ENCODE measurements at places on chromosomes 12 and 14.
A peak's percentile ranks its signal among the peaks of the same experiment; 100 is the strongest.

DNA sequence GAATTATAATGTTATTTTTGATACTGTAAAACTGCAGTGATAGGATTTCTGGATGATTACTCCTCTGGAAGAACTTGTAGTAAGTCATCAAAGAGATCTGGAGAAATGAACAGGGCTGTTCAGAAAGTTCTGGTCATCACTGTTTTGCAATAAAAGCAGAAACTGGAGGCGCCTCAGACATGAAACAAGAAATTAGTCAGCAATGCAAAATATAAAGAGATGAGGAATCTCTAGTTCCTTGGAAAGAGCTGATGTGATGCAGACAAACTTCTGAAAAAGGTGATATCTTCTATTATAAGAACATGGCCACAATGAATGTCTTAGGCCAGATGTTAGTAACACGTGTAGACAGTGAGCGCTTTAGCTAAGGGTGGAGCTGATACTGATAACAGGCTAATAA, 9.5 kb downstream of the ACIN1 start:
- DNase-seq = no peak

DNA sequence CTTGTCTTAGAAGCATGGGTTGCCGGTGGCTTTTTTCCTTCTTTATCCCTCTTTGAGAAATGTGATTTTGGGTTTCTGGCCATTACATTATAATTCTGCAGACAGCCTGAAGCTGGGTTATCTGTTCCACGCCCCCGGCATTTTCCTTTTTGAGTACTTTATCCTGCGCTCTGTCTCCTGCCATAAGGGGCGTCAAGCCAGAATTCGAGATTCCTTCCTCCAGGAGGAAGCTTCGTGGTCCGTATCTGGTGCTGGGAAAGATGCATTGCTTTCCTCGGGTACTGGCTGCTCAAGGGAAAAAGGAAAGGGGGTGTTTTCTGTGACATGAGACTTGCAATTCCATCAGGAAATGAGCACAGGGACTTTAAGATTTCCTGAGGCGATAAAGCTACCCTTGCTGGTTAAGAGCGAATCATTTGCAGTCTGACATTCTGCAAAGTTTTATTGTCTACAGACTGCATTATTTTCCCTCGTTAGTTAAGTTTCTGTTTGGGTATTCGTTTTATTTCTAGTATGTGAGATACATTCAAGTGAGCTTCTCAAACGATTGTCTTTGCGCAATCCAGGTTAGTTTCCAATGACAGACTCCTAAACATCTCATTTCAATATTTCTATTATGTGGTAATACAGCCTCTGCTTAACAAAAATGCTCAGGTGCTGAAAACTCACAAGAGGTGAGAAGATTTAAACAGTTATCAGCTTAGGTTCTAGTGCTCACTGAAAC, 694 bp downstream of the AKAP5 start:
- no peak for DNase-seq

GRCh38 chr14:97381309-97381708, 584.1 kb downstream of the VRK1 start:
- DNase-seq = no peak

DNA sequence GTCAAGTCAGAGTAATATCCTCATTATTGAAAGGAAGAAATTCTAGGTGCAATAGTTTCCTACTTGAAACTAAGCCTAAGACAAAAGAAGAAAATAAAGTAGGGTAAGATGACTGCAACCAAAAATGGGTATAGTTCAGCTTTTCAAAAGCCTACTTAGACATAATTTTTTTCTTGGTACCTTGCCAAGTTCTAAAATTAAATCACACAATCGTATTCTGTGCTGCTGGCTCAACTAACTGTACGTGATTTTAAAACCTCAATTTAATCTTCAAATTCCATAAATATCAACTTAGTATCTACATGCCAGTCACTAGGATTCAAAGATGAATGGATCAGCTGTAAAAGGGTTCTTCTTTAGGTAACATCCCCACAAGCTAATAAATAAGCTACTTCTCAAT, 56.9 kb downstream of the SCAF11 start:
- DNase-seq = no peak

DNA sequence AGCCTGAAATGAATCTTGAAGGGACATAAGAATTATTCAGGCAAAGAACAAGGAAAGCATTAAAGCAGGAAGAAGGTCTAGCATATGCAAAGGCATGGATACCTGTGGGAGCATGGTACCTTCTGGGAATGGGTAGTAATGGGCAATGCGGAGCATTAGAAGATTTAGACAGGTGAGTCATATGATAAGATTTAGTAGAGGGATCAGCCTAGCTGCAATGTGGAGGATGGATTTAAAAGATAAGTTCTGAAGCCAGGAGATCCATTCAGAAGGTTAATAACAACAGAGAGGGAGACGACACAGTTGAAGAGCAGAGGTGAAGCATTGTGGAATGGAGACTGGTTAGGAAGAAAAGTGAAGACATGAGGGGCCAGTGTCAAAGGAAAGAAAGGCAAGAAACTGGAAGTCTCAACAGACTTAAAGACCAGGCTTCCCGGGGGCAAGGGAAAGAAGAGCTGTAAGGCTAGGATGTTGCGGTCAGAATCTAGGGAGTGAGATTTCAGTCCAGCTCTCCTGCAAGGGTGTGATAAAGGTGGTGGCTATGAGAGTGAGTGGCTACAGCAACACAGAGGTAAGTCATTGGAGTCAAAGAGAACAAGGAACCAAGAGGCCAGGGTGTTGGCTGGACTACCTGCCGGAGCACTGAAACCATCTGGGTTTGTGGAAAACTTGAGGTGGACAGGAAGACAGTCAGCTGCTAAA, 5.6 kb upstream of the STAT6 start:
- no peak for DNase-seq

GRCh38 chr12:52423661-52424500, 10.3 kb downstream of the KRT75 start:
- no peak for DNase-seq

GRCh38 chr12:13243516-13244070, 47.1 kb downstream of the EMP1 start:
- DNase-seq = no peak

- peak; percentile 5 for DNase-seq
Observed at GRCh38 chr12:108430245-108430644, 84.8 kb upstream of the FICD start.

- DNase-seq = no peak
Observed at GRCh38 chr12:19925841-19926240, 442.5 kb upstream of the PDE3A start.

DNA sequence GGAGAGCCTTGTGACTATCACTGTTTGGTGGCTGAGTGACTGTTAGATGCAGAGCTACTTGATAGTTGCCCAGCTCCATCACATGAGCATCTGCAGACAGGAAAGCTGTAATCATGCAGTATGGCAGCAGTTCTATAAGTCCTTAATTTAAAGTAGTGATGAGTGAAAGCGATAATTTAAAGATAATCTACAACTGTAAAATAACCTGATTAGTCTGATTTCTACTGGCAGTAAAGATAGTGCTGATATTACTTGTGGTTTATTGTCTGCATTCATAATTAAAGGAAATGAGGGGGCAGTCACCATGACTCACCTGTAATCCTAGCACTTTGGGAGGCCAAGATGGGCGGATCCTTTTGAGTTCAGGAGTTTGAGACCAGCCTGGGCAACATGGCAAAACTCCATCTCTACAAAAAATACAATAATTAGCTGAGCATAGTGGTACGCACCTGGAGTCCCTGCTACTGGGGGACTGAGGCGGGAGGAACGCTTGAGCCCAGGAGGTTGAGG, 41.2 kb upstream of the PLEKHD1 start:
- DNase-seq = no peak

DNA sequence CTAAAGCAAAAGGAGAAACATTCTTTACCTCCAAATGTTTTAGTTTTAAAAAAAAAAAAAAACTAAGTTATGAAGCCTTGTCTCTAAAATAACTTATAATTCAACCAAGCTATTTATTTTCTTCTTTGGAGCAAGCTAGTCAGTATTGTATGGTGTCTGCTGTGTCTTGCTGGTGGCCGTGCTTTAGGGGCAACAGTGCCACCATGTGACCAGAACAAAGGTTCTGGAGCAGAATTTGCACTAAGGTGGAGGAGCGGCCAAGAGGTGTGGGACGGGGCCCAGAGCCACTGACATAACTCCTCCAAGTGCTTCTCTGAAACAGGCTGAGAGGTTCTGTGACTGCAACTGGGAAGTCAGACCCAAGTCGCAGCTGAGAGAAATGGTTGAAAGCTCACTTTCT, 4.5 kb downstream of the FICD start:
- DNase-seq = no peak

- DNase-seq = no peak
Observed at GRCh38 chr12:19373586-19373985, 65.7 kb upstream of the AEBP2 start.

- no peak for DNase-seq
Observed at GRCh38 chr12:7844116-7844515, 28.6 kb downstream of the SLC2A14 start.

GRCh38 chr14:21068521-21069387, 1.4 kb upstream of the ARHGEF40 start:
- DNase-seq = no peak

GRCh38 chr14:69059658-69060623, 80.8 kb upstream of the ACTN1 start:
- peak; percentile 81 for DNase-seq
